Stimulated activated CD8-positive, alpha-beta memory T cell treated with anti-CD3 and anti-CD28 coated beads, Interleukin-4, amount 100 ng/mL, for 1 hour (primary cell): ENCODE measurements at places on chromosomes 5 and 9.

GRCh38 chr9:119968836-119969707 is 599.8 kb upstream of the BRINP1 start:
- no peak for DNase-seq

DNA sequence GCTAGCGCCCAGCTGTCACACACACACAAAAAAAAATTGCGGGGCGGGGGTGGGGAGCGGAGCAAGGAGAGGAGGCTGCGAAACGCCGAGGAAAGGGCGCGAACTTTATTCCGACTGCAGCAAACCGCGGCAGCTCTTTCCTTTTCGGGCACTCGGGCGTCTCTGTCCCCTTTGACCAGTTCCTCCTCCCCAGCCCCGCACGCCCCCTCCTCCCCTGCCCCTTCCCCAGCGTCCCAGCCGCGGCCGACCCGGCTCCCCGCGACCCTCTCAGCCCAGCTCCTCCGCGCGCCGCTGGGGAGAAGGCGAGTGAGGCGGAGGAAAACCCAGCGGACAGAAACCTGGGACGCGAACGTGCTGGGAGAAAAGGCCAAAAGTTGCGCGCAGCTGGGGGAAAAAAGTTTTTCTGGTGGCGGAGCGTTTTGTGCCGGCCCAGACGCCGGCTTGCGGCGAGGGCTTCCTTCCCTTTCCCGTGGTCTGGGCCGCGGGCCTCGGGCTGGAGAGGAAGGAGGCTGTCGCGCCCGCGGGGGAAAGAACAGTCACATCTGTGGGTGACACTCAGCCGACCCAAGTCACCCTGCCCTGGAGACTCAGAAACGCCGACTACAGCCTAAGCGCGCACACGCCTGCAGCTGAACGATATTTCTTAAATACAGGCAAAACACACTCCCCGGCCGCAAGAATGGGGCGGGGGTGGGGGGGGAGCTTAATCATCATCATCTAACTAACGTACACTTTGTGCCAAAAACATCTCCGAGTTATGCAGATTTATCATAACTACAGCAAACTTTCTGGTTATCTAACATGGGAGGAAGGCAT is 1.1 kb upstream of the BNC2 start:
- no peak for DNase-seq

DNA sequence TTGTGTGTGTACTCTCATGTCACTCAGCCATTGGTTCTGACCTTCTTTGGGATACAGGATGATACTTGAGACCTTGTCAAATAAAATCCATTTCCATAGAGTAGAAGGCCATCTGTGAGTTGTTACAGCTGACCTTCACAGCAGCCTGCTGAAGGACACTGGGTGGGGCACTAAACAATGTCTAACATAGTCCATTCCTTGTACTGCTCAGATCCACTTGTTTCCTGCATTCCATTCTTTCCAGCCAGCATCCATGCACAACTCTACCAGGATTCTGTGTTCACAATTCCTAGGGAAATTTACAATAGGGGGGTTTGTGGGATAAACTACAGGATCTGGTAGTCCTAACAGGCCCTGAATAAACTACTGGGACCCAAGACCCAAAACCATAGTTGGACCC is 286.4 kb downstream of the RASEF start:
- no peak for DNase-seq

GRCh38 chr5:173981185-173981761 is 7.7 kb upstream of the C5orf47 start:
- no peak for DNase-seq

DNA sequence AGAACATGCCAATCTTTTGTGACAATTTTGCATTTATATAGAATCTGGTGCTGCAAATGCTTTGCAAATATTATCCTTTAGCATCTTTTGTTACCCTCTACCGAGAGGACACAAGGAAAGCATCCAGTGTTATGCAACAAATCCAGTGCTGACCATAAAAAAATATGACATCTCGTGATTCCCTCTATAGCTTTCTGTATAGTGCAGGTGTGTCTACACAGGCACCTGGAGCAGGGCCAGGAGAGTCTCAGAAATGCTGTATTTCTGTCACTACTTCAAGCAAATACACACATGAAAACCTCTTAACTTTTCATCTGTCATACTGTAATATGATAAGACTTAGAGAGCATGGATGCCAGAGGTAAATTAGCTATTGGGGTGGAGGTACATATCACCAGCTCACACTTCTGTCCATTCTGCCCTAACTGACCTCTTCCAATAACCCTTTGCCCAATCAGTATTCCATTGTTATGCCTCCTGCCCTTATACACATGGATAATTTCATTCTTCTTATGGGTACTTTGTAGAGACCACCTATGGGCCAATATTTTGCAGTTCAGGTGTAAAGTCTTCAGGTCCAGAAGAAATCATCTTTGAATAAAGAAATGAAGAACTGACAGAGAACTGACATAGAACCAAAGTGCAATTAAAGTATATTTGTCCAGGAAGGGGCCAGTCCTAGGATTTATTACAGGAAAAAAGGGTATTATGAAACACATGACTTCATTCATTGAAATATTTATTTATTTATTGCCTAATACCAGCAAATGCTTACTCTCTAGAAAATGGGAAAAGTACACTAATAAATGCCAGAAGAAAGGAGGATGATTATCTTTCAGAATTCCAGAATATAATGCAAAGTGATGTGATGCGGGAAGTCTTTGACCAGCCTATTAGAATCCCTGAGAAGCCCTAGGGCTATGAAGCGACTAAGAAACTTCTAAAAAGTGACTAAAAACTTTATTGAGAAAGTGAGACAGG is 106.5 kb downstream of the EPB41L4A start:
- DNase-seq = no peak

- peak; percentile 19 for DNase-seq
These were observed 19.7 kb downstream of the CAMSAP1 start for GRCh38 chr9:135887585-135888050.

DNA sequence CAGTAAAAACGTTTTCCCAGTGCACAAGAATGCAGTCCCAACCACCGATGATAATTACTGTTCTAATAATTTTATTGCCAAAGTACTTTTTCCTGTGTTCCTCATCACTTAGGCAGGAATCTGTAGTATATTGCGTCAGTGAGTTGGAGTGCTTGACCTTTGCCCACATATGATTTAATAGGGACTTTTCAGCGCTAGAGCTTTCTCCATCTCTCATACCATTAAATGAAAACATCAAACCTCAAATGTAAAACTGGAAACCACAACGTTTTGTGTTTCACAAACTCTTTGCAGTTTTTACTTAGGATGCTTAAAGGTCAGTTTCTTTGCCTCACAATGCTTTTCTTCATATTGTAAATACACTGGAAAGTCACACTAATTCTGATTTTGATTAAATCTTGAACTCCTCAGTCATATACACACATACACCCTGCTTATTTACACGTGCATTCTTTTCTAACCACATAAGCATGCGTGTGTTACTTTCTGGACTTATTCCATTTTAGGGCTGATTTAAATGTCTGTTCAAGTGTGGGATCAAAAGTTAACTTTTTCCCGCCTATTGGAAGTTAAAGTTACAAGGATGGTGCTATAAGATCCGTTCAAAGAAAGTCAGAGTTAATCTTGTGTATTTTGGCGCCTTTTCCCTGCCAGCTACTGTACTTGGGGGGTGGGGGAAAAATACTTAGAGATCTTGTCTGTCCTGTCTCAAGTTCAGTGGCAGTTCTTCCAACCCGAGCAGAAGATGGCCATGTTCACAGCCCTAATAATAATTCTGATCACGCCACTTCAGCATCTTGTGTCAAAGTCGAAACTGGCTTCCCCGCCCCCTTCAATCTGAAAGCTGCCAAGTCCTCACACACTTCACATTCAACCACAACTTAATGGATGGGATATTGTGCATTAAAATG is 6.6 kb upstream of the NFIB start:
- no peak for DNase-seq

DNA sequence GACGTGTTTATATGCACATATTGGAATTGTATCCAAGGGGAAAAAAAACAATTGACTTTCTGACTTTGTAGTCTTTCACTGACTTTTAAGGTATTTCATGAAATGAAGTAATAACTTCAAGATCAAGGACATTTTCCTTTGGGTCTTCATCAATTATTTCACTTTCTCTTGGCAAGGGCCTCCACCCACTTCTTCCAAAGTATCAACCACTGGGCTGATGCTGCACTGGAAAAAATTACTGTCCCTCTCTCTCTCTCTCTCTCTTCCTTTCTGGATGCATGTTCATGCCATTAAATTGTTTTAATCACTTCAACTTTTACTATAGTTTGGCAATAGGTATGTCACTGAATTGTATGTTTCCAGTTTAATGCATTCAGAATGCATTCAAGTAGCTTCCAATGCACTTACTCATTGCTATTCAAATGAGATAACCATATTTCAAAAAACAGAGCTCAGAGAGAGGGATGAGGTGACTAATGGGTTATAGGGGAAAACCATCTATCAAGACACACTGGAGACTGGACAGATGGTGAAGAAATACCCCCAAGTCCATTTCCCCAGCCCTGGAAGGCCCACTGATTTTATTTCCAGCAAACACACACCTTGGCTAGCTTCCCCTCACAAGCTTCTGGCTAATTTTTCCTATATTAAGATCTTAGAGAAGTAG is 585.3 kb downstream of the EBF1 start:
- DNase-seq = no peak

DNA sequence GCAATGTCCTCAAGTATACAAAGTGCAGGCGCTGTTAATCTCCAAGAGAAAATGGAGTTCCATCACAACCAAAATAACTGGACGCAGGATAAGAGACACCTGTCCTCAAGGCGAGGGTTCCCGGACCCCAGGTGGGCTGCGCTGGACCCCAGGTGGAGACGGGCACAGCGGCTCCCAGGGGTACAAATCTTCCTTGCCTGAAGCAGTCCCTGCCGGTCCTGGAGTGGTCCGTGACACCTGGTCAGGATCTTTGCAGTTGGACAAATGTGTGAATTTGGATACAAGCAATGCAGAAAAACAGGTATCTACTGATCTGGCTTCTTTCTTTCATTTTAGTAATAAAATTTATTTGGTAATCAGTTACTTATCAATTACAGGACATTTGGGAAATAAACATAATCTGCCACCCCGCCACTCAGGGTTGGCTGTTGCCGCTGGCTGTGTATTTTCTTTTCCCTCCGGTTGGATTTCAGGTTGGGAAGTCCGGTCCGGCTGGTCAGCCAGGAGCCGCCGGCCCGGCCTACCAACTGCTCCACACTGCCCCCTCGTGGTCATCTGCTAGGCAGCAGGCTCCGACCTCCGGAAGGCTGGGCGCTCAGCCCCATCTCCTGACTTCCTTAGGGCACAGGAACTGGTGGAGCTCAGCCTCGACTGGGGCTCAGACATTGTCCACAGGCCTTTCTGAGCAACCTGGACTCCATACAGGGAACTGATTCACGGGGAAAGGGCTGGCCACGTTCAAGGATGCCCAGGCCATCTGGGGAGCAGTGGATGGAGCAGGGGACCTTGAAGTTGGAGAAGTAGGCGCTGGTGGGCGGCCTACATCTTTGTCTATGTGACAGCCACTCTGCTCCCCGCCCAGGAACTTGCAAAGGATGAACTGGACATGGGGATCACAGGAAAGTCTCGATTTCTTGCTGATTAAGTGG is 43.4 kb downstream of the NXNL2 start:
- peak; percentile 25 for DNase-seq

DNA sequence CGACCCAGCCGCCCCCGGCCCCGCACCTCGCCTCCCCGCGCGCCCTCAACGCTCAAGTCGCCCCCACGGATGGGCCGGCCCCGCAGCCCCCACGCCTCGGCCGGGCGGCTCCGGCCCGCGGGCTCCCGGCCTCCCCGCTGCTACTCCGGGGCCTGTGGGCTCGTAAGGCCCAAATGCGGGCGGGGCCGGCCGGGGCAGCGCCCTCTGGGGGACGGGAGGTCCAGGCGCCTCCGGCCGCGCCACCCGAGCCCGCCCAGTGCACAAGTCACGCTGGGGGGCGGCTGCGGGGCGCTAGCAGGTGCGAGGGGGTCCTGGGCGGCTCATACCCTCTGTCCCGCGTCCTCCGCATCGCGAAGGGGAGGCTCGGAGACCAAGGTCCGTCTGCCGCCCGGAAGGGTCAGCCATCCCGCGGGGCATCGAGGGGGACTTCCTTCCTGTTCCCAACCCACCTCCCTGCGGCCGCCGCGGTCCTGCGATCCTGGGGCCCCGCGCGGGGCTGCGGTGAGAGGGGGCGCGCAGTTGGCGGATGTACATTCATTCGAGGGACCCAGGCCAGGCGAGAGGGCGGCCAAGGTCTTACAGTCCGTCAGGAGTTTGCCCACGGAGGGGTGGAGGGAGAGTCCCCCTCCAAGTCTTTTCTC is at the start of gene CIZ1:
TSS of gene CIZ1 (minus strand) at position 167 of the 641 bp plus-strand sequence. CDS start 715 bp downstream, outside the sequence.
- DNase-seq = peak; percentile 52

DNA sequence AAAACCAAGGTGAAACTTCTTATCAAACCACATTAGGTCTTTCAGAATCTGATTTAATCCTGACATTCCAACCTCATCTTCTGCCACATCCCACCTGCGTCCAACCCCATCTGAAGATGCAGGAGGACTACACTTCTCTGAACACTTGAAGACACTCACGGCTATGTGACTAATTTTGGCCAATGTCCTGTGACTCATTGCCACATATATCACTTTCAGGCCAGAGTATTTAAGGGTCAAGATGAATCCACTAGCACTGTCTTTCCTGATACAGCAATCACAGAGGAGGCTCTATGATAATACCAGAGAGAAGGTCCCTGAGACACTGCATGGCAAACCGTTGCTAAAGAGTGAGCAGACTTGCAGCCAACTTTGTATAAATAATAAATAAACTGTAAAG is 323.4 kb downstream of the NR2F1-AS1 start:
- no peak for DNase-seq

DNA sequence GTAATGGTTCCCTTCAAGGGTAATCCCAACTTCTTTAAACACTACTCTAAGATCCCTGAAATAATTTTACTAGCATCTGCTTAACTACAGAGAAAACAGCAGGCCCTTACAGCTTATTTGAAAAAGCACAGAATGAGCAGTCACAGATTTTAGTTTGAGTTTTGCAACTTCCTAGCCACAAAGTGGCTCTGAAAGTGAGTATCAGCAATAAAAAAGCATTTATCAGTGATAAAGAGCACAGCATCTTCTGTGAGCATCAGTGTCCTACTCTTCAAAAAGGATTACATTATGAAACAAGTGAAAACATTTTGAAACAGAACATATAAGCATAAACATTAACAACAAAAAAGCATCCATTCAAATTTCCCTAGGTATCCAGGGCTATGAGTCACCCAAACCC is 45.0 kb downstream of the SAXO1 start:
- DNase-seq = no peak
